ENCODE measurements at places on chromosomes 5 and 9.

- DNase-seq: no peak
Measured at GRCh38 chr5:180333661-180334060, 19.5 kb downstream of the GFPT2 start.

- no peak for DNase-seq
Measured at GRCh38 chr9:120435091-120435490, 144.9 kb downstream of the CDK5RAP2 start.

DNA sequence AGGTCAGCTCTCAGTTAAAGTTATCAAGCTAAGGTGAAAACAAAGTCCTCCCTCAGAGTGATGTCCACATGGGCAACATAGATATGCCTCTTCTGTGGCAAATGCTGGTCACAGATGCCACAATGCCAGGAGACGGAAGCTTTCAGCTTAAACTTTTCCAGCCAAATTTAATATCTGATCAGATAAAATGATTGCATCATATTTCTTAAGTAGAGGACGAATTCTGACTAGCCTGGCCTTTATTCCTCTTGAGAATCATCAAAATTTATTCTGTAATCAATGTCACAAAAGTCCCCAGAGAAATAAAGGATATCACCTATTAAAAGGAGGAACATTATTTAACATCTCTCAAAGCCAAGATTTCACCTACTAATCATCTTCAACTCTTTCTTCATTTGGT is 161.9 kb downstream of the MARCHF11 start:
- no peak for DNase-seq

DNA sequence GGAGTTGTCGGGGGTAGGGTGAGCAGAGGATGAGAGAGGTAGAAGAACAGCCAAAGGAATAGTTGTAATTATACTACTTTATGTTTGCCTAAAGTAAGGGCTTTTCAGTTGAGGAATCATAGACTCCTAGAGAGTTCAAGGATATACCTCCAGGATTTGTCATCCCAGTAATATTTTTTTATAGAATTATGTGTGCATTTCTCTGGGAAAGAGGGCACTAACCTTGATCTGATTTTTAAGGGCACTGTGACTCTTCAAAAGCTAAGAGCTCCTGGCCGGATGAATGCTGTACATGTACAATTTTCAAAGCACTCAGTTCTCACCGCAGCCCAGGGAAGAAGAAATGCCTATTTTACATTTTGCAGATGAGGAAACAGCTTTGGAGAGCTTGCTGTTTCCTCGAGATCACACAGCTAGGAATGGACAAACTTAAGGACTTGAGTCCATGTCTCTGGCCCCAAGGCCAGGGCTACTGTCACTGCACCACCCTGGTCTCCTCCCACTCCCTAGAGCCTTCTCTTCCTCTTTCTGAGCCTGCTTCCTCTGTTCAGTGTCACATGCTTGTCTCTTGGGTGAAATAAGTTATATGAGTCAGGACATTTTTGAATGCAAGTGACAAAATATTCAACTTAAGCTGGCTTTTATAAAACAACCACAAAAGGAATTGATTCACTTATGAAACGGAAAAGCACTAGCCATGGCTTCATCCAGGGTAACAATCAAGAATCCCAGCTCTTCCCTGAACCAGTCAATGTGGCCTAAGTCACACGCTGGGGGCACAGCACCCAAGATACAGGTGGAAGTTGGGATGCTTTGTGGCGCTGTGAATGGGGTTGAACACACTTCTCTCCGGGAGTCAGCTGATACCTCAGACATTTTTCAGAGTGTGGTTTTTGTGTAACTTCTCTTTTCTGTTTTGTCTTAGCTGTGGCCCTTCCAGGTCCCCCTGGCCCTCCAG is 45.7 kb upstream of the TGFBR1 start:
- peak; percentile 19 for DNase-seq

Data from large intestine (tissue), 12 donors.